MCF 10A (cell line): ENCODE measurements at places on chromosomes 4 and X. TPM values are rescaled to one million over a fixed set of nuclear protein-coding genes. Genes with fewer than 3 reads are reported as not detected.

GRCh38 chr4:40515037-40515397, 114.6 kb downstream of the RBM47 start:
- no peak for DNase-seq

DNA sequence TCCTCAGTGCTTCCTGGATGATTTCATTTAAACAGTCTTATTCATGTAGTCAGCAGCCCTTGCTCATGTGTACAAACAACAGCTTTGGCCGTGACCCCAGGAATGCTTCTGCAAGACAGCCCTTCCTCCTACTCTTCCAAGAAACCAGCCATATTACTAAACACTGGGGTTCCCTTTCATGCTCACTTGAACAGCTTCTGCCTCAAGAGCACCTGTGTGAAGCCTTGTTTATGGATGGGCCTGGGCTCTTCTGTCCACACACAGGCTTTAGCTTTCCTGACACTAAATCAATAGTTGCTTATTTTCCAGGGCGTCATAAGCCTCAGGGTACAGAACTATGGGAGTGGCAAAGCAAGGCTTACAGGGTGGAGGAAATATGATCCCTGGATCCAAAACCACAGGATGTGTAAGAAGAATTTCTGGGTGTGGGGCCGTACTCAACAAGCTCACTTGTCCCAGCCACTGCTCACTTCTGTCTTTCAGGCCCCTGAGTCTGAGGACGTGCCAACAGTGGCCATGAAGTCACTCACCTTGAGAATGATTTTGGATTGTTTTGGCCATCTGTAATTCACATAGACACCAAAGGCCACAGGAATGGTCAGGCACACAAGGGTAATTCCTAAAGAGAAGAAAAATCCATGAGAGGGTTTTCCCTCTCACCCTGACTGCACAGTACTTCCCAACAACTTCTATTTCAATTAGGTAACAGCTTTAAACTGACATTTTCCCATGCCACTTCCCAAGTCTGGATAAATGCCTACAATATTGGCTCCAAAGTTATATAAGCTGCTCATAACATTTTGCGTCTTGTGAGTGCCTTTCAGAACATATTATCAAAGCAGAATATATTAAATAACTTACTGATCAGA, 17.7 kb downstream of the SLC10A6 start:
- peak; percentile 97 for DNase-seq

DNA sequence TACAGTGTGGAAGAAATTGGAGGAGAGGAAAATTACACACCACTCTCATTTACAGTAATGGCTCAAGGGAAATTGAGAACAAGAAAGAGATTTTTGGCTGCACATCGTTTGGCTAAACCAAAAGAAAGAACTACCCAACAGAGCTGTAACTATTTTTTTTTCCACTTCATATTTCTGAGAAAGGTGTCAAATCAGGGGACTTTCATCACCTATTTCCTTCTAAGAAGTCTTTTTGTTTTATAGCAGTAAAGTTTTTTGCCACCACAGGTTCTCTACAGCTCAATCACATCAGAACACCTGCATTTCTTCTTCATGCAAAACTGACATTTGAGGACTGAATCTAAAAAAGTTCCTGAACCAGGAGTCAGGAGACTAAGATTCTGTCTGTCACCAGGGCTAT, 57.5 kb upstream of the TNIP3 start:
- no peak for DNase-seq

Gene DCAF4L1
- total RNA-seq, result 0.72 and 0.81 TPM in 2 replicates

Gene HEPH
- total RNA-seq, result 0.27 and 0.40 TPM in 2 replicates

DNA sequence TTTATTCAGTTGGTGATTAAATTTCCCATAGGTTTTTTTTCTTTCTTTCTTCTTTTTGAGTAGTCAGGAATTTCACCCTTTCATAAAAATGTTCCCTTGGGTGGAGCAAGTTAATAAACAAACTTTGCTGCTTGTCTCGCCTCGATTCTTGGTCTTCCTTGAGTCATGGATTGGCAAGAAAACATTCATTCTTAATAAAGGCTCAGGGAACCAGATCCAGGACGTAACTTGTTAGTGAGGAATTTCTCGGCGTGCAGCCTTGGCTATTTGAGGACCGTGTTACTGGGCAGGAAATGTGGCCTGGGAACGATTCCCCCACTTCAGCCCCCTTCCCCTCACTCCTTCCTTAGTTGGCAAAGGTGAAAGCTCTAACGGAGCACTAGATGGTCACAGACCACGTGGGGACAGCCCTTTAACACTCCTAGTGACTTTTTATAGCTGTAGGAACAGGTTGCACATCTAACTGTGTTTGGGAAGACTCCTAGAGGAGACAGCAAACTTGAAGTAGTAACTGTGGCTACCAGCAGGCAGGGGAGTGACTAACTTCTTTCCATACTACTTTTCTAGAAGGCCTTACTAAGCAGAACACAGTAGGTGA, 106.8 kb downstream of the UCHL1 start:
- peak; percentile 64 for DNase-seq

- no peak for DNase-seq
Observed at GRCh38 chr4:4789462-4789861, 70.0 kb upstream of the MSX1 start.

DNA sequence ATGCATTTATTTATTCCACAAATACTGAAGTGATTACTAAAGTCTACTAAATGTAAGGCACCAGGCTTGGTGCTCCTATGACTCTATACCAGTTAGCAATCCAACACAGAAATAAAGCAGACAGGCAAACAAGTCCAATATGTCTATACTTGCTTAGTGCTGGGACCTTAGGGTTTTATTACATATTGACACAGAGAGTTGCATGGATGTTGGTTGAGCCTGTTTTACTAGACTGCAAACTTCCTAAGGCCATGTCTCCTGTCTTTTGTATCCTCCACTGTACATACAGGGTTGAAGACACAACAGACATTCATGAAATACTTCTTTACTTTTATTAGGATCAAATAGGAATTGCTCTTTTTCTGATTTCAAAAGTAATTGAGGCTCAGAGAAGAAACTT, 69.0 kb downstream of the LNX1 start:
- no peak for DNase-seq

Gene BMPR1B
- total RNA-seq, result 17.2 and 18.8 TPM in 2 replicates

Gene HERC3
- total RNA-seq, result 34.9 and 64.0 TPM in 2 replicates

GRCh38 chr4:148573296-148573695, 131.1 kb upstream of the NR3C2 start:
- DNase-seq, result peak; percentile 3

GRCh38 chr4:152415980-152416379, 119.9 kb downstream of the FBXW7 start:
- peak; percentile 5 for DNase-seq

DNA sequence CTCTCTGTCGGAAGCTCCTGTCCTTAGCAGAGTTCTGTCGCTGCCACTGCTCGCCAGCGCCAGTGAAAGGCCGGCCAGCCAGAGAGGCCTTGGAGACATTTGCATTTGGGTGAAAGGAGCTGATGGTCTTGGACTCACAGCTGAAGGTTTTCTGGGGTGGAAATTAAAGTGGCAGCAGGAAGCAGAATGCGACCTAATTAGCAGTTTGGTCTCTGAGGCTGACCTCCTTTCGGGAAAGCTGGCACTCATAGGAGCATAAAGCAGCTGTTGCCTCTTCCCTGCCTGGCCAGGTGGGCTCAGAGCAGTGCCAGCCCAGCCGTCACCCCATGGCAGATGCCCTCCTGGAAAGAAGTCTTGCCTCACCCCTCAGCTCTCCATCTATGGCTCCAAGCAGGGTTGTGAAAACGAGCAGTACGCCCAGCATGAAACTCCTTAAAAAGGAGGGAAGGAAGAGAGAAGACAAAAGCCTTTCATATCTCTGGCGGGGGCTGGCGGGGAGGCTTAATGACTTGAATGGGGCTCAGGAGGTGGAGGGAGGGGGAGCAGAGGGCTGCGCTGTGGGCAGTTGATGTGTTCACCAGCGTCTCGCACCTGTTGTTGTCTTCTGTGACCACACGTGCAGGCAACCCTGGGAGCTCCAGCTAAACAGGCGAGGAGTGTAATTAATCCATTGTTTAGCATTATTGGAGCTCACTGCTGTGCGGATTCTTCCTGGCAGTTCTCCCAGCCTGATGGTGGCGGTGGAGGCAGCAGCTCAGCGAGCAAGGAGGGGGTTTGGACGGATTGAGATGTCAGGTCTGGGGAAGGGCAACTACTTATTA, 264.0 kb downstream of the MID1IP1 start:
- DNase-seq, result no peak

Gene AGA
- total RNA-seq, result 17.3 and 18.3 TPM in 2 replicates
